ENCODE measurements at places on chromosomes 6 and 20.

- H3K27ac ChIP-seq, result no peak overlapping the region
- no peaks in the 10 kb centered on the region for H3K27me3 ChIP-seq
- no peak for DNase-seq
Observed at GRCh38 chr6:13522656-13523055, 35.3 kb upstream of the GFOD1 start.

DNA sequence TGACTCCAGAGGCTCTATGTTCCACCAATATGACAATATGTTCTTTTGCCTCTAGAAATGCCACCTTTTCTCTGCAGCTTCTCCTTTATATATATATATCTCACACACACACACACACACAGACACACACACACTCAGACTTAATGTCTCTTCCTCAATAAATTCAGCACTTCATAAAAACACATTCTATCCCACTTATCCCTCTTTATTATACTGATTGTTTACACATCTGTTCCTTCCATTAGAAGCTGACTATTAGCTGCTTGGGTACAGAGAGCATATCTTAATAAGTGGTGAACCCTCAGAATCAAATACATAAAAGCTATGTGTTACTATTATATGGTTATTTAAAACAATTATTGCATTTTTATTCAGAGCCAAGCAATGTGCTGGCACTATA is 23.3 kb downstream of the NRSN1 start:
- no peaks in the 10 kb centered on the region for H3K27me3 ChIP-seq
- no peak for DNase-seq
- no peak overlapping the region for H3K27ac ChIP-seq
- H3K36me3 ChIP-seq, result no peaks in the 10 kb centered on the region
- H3K4me1 ChIP-seq, result no peaks in the 10 kb centered on the region
- no peak overlapping the region for H3K4me3 ChIP-seq

GRCh38 chr20:31587545-31588389 is 17.3 kb upstream of the ID1 start:
- H3K27ac ChIP-seq, result no peak overlapping the region
- no peaks in the 10 kb centered on the region for H3K36me3 ChIP-seq
- H3K27me3 ChIP-seq, result no peaks in the 10 kb centered on the region
- DNase-seq, result no peak
- H3K4me1 ChIP-seq, result no peaks in the 10 kb centered on the region

DNA sequence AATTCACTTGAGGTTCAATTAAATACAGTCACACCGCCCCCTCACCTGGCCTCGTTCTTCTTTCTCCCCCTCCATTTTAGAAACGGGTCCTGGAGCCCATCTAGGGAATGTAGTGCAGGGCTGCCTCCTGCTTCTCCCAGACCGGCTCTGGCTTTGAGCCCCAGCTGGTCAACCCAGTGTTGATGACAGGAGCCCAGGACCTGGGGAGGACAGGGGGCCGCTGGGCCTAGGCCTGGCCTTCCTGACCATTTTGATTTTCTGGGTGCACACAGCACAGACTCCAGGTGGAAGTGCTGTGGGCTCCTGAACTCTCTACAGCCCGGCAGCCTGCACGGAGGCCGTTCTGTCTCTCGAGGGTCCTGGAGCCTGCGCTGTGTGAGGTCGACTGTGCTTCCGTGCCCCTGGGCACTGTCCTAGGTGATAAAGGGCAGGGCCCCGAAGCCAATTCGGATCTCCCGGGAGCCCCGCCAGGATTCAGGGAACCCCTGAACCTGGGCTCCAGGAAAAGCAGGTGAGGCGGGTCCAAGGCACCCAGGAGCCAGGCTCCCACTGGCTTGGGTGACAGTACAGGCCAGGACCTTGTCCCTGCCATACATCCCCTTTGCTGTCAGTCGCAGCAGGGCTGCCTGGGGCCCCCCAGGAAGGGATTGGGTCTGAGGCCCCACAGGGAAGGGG is 23.3 kb downstream of the NPEPL1 start:
- DNase-seq, result no peak
- no peak overlapping the region for H3K27ac ChIP-seq

GRCh38 chr20:208942-209566 is 18.0 kb upstream of the DEFB129 start:
- no peaks in the 10 kb centered on the region for H3K36me3 ChIP-seq
- H3K27me3 ChIP-seq, result no peaks in the 10 kb centered on the region
- no peak for DNase-seq
- H3K4me1 ChIP-seq, result no peaks in the 10 kb centered on the region
- H3K4me3 ChIP-seq, result no peak overlapping the region

DNA sequence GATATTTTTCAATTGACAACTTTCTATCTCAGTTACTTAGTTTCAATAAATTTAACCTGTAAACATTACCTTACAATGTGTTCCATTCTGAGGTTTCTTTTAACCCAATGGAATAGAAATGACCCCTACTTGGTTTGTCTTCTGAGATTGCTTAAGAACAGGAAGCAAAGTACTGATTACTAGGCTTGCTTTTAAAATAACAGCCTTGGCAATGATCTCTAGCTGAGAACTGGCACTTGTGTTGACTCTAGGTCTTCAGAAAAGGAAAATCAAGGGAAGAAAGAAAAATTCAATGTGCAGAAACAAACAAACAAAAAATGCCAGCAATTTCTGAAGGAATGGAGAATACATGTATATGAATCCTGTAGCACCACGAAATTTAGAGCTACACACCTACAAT is 66.1 kb downstream of the SYNE1 start:
- H3K27ac ChIP-seq, result no peak overlapping the region
- H3K4me3 ChIP-seq, result no peak overlapping the region
- H3K27me3 ChIP-seq, result no peaks in the 10 kb centered on the region
- no peaks in the 10 kb centered on the region for H3K4me1 ChIP-seq
- no peaks in the 10 kb centered on the region for H3K36me3 ChIP-seq
- DNase-seq, result no peak

DNA sequence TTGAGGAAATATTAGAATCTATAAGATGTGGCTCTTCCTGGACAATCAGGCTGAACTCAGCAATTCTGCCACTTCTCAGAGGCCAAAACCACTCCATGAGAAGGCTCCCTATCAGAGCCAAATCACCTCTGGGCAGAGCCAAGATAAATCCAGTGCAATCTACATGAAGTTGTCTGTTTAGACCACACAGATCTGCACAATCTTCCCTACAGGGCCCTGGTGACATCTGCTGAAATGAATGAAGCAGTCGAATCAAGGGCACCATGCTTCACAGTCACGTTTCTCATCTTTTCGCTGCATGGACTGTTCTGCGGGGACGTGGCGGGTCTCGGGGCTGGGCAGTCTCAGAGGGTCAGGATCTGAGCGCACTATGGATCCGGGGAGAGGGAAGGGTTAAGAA is 60.1 kb upstream of the CD93 start:
- H3K4me1 ChIP-seq, result no peaks in the 10 kb centered on the region
- H3K27ac ChIP-seq, result no peak overlapping the region
- H3K4me3 ChIP-seq, result no peak overlapping the region
- no peaks in the 10 kb centered on the region for H3K36me3 ChIP-seq

- H3K4me1 ChIP-seq, result no peaks in the 10 kb centered on the region
- H3K27me3 ChIP-seq, result no peaks in the 10 kb centered on the region
- H3K4me3 ChIP-seq, result no peak overlapping the region
- no peak overlapping the region for H3K27ac ChIP-seq
- no peak for DNase-seq
Observed at GRCh38 chr6:132362442-132363185, 38.7 kb downstream of the MOXD1 start.

DNA sequence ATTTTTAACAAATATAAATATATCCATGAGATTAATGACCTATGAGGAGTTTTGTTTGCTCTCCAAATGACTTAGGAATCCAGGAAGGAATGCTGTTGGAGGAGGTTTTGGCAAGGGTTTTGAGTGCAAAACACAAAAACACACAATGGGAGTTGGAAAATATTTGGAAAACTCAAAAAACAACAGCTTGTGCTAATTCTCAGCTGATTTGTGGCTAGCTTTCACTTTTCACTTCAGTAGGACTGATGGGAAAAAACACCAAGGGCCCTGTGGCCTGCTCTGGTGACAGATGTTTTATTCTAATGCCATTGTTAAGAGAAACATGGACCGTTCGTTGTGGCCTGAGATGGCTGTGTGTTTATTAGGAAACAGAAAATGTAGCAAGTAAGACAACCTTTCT is 113.9 kb downstream of the ALDH8A1 start:
- no peaks in the 10 kb centered on the region for H3K27me3 ChIP-seq
- H3K27ac ChIP-seq, result no peak overlapping the region
- no peak for DNase-seq
- no peaks in the 10 kb centered on the region for H3K36me3 ChIP-seq
- H3K4me3 ChIP-seq, result no peak overlapping the region
- H3K4me1 ChIP-seq, result no peaks in the 10 kb centered on the region

DNA sequence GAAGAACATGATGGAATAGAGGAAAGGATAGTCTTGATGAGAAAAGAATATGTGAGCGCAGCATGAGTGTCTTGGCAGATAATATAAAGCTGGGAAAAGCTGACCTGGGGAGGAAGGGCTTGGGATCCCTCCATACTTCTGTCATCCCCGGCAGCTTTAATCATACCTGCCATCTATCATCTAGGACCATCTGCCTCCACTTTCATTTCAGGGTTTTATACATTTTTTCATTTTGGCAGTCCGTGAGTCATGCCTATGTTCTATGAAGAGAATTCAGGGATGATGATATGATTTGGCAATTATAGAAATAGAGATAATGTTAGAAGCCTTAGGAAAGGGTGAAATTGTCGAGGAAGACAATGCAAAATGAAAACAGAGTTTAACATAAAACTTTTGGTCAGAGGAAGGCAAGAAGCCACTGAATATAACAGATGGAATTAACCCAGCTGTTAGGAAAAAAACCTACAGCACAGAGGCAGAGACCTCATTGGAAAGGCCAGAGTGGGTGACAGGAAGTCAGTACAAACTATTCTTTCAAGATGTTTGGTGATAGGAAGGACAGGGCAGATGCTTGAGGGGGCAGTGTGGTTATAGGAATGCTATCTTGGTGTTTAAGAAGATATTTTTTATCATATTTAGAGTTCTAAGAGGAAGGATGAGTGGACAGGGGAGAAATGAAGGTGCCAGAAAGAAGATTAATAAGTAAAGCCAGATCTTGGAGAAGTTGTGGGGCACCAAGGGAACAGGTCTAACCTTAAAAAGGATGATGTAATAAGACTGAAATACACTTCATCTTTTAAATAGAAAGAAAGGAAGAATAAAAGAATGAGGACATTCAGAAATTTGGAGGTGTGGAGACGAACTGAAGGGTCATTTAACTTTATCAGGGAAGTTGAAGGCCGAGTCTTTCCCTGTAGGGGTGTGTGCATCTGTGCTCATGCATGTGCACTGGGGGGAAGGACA is 37.8 kb downstream of the MARCKS start:
- H3K36me3 ChIP-seq, result no peaks in the 10 kb centered on the region
- DNase-seq, result no peak
- no peak overlapping the region for H3K27ac ChIP-seq
- H3K4me1 ChIP-seq, result no peaks in the 10 kb centered on the region
- H3K27me3 ChIP-seq, result no peaks in the 10 kb centered on the region

DNA sequence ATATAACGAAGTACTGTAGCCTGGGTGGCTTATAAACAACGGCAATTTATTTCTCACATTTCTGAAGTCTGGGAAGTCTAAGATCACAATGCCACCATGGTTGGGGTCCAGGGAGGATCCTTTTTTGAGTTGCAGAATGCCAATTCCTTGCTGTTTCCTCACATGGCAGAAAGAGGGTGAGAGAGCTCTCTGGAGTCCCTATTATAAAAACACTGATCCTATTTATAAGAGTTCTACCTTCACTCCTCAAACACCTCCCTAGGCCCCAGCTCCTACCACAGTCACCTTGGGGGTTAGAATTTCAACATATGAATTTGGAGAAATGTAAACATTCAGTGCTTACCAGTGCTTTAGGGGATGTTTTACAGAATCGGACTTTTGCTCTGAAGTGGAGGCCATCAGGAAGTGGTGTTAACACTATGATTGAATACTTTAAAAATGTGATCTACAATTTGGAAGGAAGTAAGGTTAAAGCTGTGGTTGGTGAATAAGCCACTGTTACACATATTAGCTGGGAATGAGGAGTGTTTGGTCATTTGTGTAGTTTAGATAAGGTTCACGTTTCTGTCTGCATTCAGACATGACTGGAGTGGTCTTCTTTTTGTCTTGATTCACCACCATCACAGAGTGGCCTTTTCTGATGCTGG is 79.9 kb upstream of the SPTLC3 start:
- H3K36me3 ChIP-seq, result no peaks in the 10 kb centered on the region
- no peak overlapping the region for H3K4me3 ChIP-seq
- no peaks in the 10 kb centered on the region for H3K4me1 ChIP-seq
- H3K27me3 ChIP-seq, result no peaks in the 10 kb centered on the region
- H3K27ac ChIP-seq, result no peak overlapping the region

DNA sequence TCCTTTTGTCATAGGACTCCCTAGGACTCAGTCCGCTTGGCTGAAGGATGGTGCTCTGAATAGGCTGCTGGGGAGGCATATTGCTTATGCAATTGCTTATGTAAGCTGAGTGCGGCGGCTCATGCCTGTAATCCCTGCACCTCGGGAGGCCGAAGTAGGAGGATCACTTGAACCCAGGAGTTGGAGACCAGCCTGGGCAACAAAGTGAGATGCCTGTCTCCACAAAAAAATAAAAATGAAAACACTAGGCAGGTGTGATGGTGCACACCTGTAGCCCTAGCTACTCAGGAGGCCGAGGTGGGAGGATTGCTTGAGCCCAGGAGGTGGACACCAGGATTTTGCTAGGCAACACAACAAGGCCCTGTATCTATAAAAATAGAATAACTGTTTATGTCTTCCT is 81.3 kb downstream of the EYA2 start:
- no peak overlapping the region for H3K27ac ChIP-seq
- H3K27me3 ChIP-seq, result no peaks in the 10 kb centered on the region
- H3K4me3 ChIP-seq, result no peak overlapping the region

- no peaks in the 10 kb centered on the region for H3K27me3 ChIP-seq
- no peak overlapping the region for H3K4me3 ChIP-seq
- DNase-seq, result no peak
- peaks cover 8% of the 10 kb centered on the region for H3K4me1 ChIP-seq
- no peaks in the 10 kb centered on the region for H3K36me3 ChIP-seq
Observed at GRCh38 chr6:83199863-83200225, 6.7 kb downstream of the RWDD2A start.

- no peak overlapping the region for H3K4me3 ChIP-seq
- DNase-seq, result peak; percentile 22
- no peaks in the 10 kb centered on the region for H3K27me3 ChIP-seq
- H3K36me3 ChIP-seq, result no peaks in the 10 kb centered on the region
- no peaks in the 10 kb centered on the region for H3K4me1 ChIP-seq
Observed at GRCh38 chr6:138833816-138834539, 38.1 kb downstream of the ECT2L start.

DNA sequence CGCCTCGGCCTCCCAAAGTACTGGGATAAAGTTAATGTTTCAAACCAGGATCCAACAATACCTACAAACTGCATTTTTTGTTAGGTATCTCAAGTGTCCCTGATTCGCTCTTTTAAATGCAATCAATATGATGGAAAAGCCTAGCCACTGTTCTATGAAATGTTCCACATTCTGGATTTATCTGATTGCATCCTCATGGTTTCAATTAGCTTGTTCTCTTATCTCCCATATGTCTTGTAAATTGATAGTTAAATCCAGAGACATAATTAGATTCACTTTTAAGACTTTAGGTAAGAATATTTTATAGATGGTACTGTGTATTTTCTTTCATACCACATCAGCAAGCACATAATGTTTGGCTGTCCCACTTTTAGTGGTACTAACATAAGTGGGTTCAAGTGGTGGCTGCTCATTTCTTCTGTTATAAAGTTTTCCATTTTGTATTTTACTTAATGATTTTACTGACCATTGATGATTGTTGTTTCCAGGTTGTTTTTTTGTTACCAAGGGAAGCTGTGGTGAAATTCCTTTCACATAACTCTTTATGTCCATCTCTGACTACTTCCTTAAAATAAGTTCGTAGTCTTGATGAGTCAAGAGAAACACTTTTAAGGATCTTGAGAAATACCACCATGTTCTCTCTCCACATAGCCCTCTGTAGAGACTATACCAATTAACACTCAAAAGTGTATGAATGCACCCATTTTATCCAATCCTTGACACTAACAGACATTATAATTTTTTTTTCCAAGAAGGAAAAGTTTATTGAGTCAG is 40.5 kb downstream of the RNGTT start:
- H3K36me3 ChIP-seq, result no peaks in the 10 kb centered on the region
- no peak overlapping the region for H3K4me3 ChIP-seq
- no peaks in the 10 kb centered on the region for H3K4me1 ChIP-seq
- H3K27me3 ChIP-seq, result no peaks in the 10 kb centered on the region

All from pancreas (tissue), 10 donors.